ENCODE measurements at places on chromosomes 6 and 20. TPM values are rescaled to one million over a fixed set of nuclear protein-coding genes. Genes with fewer than 3 reads are reported as not detected.
A peak's percentile ranks its signal among the peaks of the same experiment; 100 is the strongest.

- H3K4me1 ChIP-seq, result no peaks in the 10 kb centered on the region
- H3K4me3 ChIP-seq, result no peak overlapping the region
- H3K27me3 ChIP-seq, result peaks cover 3% of the 10 kb centered on the region
Observed at GRCh38 chr6:138266095-138266494, 47.8 kb upstream of the PBOV1 start.

DNA sequence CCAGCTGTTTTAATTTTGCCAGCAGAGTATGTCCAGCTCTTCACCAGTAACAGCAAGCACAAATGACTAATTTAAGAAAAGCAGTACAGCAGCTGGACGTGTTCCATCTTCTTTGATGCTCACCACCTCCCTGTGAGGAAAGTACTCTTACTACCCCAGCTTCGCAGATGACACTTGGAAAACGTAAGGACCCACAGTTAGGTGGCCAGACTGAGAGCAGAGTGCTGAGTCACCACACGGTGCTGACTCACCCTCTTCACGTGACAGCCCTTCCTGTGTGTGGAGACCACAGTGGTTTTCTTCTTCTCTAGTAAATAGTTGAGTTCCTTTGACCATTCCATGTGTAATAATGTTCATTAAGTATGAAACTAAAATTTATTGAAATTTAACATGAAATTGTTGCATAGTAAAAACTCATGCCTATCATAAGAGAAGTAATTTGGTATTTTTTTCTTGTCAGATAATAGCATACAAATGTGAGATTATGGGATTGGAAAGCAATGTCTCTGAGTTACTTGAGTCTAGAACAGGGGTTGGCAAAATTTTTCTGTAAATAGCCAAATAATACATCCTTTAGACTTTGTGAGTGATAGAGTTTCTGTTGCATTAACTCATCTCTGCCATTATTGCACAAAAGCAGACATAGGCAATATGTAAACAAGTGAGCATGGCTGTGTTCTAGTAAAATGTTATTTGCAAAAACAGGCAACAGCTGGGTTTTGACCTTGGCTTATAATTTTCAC lies 76.6 kb downstream of the SLX4IP start:
- H3K27ac ChIP-seq, result peak overlapping the region; percentile 87
- H3K4me1 ChIP-seq, result peaks cover 16% of the 10 kb centered on the region
- DNase-seq, result peak; percentile 100
- no peaks in the 10 kb centered on the region for H3K27me3 ChIP-seq

DNA sequence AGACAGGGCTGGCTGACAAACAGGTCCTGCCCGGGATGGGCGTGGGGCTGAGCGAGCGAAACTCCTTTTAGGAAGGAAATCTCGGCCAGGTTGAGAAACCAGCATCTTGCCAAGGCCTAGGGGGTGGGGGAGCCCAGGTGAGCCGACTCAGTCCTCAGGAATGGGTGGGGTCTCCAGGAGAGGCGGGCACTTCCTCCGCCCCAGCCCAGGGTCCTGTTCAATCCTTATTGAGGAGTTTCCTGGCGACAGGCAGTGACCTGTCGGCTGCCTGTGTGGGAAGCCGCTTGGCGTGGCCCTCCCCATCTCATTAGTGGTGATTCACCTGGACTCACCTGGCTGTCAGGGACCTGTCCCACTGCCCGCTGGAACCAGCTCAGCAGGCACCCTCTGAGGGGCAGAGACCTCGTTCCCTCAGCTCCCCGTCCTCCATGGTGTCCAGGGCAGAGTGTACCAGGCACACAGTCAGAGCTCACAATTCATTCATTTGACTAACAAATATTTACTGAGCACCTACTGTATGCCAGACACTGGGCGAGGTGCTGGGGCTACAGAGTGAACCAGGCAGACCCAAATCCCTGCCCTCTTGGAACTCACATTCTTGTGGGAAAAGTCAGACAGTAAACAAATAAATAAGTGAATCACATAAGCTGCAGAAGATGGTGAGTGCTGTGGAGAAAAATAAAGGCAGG lies 51.1 kb downstream of the FGD2 start:
- H3K27me3 ChIP-seq, result no peaks in the 10 kb centered on the region
- no peak overlapping the region for H3K4me3 ChIP-seq
- no peak overlapping the region for H3K27ac ChIP-seq
- H3K4me1 ChIP-seq, result peaks cover 7% of the 10 kb centered on the region
- DNase-seq, result peak; percentile 37

DNA sequence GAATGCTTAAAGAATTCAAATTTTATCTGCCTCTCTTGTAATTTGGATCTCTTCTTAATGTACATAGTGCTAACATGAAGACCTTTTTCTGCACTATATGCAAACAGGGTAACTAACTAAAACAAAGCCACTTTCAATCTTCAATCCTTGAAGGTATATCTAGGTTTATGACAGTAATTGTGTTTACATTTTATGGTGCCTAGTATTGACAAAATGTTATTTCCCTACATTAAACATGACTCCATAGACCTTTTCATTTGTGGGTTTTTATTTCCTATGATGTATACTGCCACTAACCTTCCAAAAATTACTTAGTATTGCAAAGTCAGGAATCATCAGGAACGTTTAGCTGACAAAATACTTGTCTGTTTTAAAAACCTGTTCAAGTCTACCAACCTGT lies 95.9 kb downstream of the B3GAT2 start:
- H3K27ac ChIP-seq, result no peak overlapping the region
- no peaks in the 10 kb centered on the region for H3K4me1 ChIP-seq

DNA sequence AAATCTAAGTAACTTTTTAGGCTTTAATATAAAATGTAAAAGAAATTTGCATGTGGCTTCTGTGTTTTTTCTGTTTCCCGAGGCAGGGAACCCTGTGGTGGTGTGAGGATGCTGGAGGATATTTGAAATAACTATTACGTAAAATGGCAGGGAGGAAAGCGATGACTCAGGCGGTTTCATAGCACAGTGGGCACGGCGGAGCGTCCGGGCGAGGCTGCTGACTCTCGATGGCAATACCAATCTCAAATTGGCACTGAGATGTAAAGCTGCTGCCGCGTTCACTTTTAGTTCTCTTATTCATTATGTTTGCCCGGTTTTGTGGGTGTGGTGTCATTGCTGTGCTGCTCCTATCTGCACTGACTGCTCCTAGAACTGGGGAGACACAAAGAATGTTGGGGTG lies 254.3 kb downstream of the THBS2 start:
- no peaks in the 10 kb centered on the region for H3K4me1 ChIP-seq
- H3K36me3 ChIP-seq, result no peaks in the 10 kb centered on the region
- H3K27me3 ChIP-seq, result no peaks in the 10 kb centered on the region
- no peak overlapping the region for H3K4me3 ChIP-seq

DNA sequence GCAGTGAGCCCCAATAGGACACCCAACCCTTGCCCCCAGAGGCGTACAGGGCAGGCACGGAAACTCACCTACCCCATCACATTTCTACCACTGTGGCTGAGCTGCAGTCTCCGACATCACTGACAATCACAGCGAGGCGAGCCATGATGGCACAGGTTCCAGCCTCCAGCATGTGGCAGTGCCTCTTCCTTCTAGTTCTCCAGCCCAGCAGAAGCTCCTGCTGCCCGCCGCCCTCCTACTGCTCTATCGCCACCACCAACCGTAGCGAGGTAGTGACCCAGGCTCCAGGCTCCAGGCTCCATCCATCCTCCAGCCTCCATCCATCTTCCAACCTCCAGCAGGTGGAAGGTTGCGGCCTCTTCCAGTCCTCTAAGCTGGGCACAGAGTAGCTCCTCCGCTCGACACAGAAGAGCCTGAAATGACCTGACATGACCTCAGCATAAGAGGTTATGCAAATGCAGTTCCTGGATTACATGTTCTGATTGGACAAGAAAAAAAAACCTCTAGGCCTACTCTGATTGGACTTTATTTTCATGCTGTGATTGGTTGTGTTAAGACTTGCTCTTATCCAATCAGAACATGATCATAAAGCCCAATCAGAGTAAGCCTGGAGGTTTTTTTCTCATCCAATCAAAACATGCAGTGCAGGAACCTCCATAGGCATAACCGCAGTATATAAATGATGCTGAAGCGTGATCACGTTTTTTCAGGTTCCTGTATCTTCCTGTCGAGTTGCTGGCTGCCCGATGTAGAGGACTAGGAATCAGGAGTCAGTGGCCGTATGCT lies 438.9 kb upstream of the ZNF337 start:
- H3K27me3 ChIP-seq, result no peaks in the 10 kb centered on the region
- no peaks in the 10 kb centered on the region for H3K4me1 ChIP-seq
- no peaks in the 10 kb centered on the region for H3K36me3 ChIP-seq
- no peak overlapping the region for H3K27ac ChIP-seq
- DNase-seq, result no peak

DNA sequence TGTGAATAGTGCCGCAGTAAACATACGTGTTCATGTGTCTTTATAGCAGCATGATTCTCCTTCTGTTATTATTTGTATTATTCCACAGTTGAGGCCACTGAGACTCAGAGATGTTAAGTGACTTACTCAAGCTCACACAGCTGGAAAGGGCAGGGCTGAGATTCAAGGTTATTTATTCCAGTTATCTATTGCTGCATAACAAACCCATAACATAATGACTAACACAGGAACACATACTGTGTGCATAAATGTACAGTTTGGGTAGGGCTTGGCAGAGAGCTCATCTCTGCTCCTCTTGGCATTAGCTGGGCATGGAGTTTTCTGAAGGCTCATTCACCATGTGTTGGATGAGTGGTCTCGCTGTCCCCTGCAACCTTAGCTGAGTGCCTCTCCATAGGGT lies 68.8 kb downstream of the STK35 start:
- H3K4me3 ChIP-seq, result no peak overlapping the region
- no peak overlapping the region for H3K27ac ChIP-seq
- H3K36me3 ChIP-seq, result no peaks in the 10 kb centered on the region
- H3K4me1 ChIP-seq, result no peaks in the 10 kb centered on the region

The UBD gene
- polyA plus RNA-seq, result not detected

DNA sequence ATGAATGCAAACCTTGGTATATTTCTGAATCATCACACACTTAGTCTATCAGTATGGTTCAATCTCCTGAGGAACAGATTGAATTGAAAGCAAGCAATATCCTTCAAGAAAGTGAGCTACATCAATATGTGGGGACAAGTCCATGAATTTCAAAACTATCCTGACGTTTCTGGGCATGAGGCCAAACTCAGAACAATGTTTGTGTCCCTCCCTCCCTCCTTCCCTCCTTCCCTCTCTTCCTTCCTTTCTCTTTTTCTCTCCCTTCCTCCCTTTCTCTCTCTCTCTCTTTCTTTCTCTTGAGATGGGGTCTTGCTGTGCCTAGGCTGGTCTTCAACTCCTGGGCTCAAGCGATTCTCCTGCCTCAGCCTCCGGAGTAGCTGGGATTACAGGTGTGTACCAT lies 27.9 kb upstream of the SYNCRIP start:
- H3K27me3 ChIP-seq, result no peaks in the 10 kb centered on the region
- H3K4me1 ChIP-seq, result peaks cover 3% of the 10 kb centered on the region
- peak; percentile 46 for DNase-seq
- H3K27ac ChIP-seq, result no peak overlapping the region
- no peak overlapping the region for H3K4me3 ChIP-seq
- no peaks in the 10 kb centered on the region for H3K36me3 ChIP-seq

The BTNL2 gene
- polyA plus RNA-seq, result not detected

The FRK gene
- 0.21 TPM for polyA plus RNA-seq

DNA sequence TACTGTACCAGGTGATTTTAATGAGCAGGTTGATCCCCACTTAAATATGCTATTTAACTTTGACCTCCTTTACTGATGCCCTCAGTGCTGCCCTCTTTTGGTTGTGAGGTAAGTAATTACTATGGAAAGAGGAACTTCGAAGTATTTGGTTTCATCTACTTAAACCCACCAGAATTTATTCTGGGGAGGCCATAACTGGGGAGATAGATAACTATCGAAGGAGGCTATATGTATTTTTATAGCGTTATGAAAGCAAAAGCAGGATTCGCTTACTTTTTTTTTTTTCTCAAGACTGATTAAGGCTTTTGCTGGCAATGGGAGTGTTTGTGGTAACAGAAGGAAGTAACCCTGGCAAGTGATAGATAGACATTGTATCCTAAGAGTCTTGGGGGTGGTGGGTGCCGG lies 168.9 kb upstream of the CENPW start:
- no peaks in the 10 kb centered on the region for H3K36me3 ChIP-seq
- no peak overlapping the region for H3K27ac ChIP-seq
- no peaks in the 10 kb centered on the region for H3K27me3 ChIP-seq
- H3K4me3 ChIP-seq, result no peak overlapping the region

DNA sequence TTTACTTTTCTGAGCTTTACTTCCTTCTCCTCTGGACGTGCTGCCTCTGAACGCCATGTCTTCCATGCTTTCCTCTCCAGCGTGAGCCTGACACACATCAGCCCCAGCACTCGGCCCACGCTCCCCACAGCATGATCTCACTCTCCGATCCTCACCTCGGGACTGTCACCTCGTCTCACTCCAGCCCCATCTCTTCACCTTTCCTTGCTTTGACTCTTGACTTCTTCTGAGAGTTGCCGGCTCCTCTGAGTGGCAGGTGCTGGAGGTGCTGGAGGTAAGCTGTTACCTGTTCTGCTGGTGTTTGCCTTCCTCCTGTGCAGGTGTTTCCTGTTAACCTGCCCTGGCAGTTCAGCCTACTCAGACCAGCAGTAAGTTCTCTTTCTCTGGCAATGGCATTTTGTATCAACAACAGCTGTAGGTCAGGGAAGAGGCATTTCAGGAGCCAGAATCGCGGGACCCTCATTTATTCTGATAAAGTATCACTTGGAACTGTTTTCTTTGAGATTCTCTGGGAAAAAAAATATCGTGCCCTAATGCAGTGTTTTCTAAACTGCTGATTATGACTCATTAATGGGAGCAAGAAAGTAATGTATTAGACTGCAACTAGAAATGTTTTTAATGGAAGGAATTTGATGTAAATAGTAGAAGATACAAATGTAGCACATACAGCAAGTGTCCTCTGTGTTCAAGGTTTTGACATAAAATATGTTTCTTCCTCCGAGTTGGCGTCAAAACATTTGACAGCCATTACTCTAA lies 106.5 kb downstream of the ARID1B start:
- H3K4me3 ChIP-seq, result no peak overlapping the region
- H3K4me1 ChIP-seq, result no peaks in the 10 kb centered on the region
- H3K27me3 ChIP-seq, result no peaks in the 10 kb centered on the region
- no peaks in the 10 kb centered on the region for H3K36me3 ChIP-seq
- no peak overlapping the region for H3K27ac ChIP-seq
